ENCODE measurements at places on chromosomes 5 and 9.

- DNase-seq: no peak
Measured at GRCh38 chr5:126917918-126918614, 112.3 kb downstream of the MARCHF3 start.

- peak; percentile 7 for DNase-seq
Measured at GRCh38 chr5:172443441-172444109, 10.8 kb downstream of the SH3PXD2B start.

DNA sequence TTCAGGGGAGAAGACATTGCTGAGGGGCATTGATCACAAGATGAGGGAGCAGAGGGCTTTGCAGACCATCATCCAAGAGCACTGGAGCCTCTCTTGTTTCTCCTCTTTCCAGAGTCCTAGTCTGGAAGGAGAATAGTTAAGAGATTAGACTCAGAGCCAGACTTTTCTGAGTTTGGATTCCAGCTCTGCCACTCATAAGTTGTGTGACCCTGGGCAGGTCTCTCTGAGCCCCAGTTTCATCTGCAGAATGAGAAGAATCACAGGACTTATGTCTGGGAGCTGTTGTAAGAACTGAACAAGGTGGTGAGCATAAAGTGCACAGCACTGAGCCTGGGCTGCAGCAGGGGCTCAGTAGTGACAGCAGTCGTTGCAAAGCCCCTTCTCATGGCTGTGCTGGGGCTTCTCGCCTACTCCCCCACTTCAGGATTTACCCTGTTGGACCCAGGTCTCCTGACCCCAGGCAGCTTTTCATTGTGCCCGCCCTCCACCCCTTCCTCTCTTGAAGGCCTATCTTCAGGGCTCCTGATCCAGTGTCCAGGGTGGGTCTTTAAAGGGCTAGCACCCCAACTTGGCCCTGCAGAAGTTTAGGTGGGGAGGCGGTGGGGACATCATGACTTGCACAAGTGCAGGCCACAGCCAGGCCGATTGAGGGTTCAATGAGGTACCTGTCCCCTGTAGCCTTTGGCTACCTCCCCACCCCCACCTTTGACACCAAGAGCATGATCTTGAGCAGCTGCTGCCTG, 1.5 kb downstream of the SYNPO start:
- DNase-seq: no peak

GRCh38 chr9:15246708-15247107, 60.3 kb downstream of the TTC39B start:
- DNase-seq: no peak

GRCh38 chr9:116605060-116605459, 82.0 kb upstream of the TRIM32 start:
- no peak for DNase-seq

- no peak for DNase-seq
Measured at GRCh38 chr9:6096821-6097220, 81.4 kb upstream of the RANBP6 start.

GRCh38 chr5:157372472-157372822, 87.6 kb upstream of the NIPAL4 start:
- no peak for DNase-seq

- no peak for DNase-seq
Measured at GRCh38 chr9:120306561-120306960, 273.4 kb downstream of the CDK5RAP2 start.

GRCh38 chr5:134460551-134460950, 48.9 kb upstream of the CDKN2AIPNL start:
- no peak for DNase-seq

DNA sequence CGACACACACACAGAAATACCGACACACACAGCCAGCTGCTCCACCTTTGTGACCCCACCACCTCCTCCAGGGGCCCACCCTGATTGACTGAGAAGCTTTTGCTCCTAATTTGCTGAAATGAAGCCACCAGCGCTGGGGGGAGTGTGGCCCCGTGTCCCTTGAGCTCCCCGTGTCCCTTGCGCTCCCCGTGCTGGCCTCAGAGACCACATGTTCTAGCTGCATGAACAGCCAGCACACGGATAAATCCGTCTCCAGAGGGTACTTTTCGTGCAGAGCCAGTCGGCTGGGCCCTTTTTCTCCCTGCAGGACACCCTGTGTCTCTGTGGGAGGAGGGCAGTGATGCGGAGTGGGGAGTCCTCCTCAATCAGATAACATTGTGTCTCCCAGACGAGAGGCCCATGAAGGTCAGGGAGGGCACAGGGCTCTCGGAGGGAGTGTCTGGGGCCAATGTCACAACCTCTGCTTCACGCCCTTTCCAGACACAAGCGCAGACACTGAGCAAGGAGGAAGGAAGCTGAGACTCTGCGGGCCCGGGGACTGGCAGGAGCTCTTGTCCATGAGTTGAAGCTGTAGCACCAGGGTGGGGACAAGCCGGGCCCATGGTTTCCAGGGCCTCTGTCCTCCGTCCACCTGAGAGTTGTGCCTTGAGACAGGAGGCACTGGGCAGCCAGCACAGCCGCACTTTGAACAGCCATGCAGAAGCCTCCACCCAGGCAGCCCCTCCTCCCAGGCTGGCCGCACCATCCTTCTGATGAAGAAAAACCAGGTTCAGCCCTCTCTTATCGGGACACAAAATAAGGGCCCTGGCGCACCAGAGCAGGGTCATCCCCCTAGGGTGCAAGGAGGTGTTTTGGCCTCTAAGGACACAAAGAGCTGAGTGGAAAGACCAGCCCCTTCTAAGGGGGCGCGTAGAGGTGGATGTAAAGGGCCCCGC, 36.4 kb upstream of the SLC6A19 start:
- no peak for DNase-seq

DNA sequence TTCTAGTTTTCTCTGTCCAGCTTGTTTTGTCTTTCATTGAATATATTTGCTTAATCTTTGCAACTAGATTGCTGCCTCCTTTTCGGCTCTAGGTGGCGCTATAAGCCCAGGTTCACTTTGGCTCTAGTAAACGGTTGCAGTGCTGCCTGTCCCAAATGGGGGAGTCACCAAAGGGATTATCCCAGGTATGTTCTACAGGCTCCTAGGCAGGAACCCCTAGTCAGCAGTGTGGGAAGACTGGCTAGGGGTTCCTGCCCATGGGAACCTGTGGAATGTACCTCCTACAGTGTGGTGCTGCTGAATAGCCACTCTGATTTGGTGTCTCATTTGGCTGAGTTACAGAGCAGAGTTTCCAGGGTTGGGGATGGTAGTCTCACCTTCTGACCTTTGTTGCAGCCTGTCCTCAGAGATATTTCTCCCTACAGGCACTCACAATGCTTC, 85.2 kb downstream of the ARSB start:
- DNase-seq: no peak

DNA sequence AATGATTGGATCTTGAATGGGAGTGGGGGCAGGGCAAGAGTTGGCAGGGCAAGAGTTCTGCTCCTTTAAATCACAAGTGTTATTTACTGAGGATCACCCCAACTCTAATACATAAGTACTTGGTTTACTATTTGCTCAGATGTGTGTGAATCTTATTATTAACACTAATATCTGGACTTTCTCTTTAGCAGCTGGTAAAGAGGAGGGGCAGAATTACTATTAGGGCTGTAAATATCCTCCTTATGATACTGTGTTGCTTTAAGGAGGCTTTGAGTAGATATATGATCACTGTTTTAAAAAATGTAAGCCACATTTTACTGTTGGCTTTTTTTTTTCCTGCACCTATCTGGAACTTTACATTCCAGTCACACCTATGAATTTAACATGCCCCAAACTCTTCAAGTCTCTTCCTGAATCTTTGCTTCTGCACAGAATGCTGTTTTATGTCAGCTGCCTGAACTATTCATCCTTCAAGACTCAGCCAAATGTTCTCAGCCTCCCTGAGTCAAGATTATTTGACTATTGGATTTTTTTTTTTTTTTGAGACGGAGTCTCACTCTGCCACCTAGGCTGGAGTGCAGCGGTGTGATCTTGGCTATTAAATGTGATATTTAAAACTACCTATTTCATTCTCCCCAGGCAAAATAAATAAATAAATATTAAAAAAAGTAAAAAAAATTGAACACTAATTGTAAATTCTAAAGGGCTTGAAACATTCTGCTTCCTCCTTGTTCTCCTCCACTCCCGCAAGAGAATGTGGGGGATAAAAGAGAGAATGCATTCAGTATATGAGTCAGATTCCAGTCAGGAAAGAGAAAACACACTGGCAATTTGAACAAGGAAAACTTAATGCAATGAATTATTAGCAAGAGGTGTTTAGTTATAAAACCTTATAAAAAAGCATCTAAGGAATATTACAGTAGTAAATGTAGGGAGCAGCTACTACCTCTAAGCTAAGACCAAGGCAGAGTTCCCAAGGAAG, 99.3 kb downstream of the FOCAD start:
- no peak for DNase-seq

GRCh38 chr9:129869585-129870501, 34.6 kb downstream of the USP20 start:
- no peak for DNase-seq

GRCh38 chr5:108143581-108143980, 238.3 kb downstream of the FBXL17 start:
- no peak for DNase-seq

GRCh38 chr5:158606233-158606632, 493.5 kb downstream of the EBF1 start:
- no peak for DNase-seq

- no peak for DNase-seq
Measured at GRCh38 chr5:168315416-168316138, 24.1 kb downstream of the WWC1 start.

DNA sequence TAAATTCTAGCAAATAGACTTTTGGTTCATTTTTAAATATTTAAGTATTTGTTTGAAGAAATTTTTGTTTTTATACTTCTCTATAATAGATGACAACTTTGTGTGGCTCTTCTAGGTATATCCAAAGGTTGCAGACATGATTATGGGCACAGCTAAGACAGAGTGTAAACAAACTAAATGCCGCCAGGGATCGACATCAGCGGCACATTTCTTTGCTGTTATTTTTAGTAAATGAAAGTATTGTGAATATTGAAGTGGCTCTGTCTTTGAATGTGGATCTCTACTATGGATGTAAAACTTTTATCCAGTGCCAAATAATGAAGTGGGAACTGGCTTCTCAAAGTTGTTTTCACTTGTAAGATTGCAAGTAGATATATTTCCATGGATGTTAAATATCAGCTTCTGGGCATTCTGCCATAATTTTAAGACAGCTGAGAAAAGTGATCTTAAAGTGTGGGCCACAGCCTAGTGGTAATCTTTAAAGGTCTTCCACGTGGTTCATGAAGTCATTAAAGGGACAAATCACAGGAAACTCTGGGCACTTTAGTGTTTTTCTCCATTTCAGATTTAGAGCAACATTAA, 589.9 kb downstream of the ZNF608 start:
- DNase-seq: no peak

- DNase-seq: no peak
Measured at GRCh38 chr9:84382720-84383119, 42.2 kb upstream of the SLC28A3 start.

- no peak for DNase-seq
Measured at GRCh38 chr9:116008278-116008677, 145.3 kb upstream of the PAPPA start.
